ENCODE measurements at places on chromosomes 1 and 21. TPM values are rescaled to one million over a fixed set of nuclear protein-coding genes. Genes with fewer than 3 reads are reported as not detected.
A peak's percentile ranks its signal among the peaks of the same experiment; 100 is the strongest.

DNA sequence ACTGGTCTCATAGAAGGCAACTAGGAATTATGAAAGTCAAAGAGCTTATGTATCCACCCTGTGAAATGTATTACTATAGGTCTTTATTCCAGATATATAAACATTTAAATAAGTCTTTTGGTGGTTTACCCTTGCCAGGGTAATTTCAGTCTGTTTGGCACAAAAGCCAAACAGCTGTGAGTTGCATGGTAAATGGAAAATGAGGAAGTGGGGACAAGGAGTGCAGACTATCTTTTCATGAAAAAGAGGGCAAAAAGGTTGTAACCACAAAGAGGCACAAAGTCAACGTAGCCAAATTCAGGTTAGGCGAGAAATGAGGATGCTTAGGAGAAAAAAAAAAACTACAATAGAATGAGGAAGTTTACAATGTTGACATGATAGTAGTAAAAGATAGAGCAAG, 492.3 kb upstream of the PRMT6 start:
- H3K36me3 ChIP-seq: no peaks in the 10 kb centered on the region
- no peaks in the 10 kb centered on the region for H3K4me1 ChIP-seq
- H3K4me3 ChIP-seq: no peak overlapping the region

DNA sequence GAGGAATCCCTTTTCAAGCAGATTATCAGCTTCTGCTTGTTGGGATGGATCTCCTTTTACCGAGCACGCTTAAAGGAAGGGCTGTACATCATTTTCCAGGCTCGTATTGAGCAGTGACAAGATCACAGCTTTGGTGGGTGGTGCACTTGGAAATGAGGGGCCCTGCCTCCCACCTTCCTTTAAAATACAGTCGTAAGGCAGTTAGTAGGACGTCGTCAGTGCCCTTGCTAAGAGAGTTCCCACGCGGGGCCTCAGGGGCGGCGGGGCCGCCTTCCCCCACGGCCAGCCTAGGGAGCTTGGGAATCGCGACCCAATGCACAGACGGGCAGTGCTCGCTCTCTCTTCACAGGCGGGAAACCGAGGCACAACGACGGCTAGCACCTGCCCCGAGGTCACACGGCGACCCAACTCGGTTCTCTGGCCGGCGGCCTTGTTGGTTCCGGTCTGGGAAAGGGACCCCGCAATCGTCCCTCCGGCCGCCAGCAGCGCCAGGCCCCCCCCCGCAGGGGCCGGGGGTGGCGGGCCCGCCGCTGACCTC, 58.6 kb downstream of the H3-3A start:
- peak overlapping the region; percentile 78 for H3K4me3 ChIP-seq
- H3K27ac ChIP-seq: peak overlapping the region; percentile 98
- no peak for DNase-seq
- no peaks in the 10 kb centered on the region for H3K27me3 ChIP-seq

DNA sequence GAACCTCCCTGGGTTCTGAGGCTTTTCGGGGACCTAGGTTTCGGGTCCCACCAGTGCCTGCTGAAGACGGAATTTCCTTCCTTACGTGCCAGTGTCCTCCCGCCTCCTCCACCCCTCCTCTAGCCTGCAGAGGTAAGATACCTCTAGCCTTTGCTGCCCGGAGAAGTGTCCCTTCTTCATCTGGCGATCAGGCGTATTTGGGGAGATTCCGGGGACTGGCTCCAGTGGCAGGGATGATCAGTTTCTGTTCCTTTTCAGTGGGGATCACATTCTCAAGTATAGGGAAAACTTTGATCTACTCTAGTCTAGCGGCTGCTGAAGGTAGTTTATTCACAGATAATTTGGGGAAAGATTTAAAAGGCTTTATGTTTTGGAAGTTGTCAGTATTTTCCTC, 674 bp downstream of the CEP350 start:
- DNase-seq: no peak
- no peaks in the 10 kb centered on the region for H3K27me3 ChIP-seq
- H3K36me3 ChIP-seq: no peaks in the 10 kb centered on the region
- H3K27ac ChIP-seq: peak overlapping the region; percentile 98
- H3K4me3 ChIP-seq: peak overlapping the region; percentile 88

Gene CD53
- 31.1 TPM for total RNA-seq

DNA sequence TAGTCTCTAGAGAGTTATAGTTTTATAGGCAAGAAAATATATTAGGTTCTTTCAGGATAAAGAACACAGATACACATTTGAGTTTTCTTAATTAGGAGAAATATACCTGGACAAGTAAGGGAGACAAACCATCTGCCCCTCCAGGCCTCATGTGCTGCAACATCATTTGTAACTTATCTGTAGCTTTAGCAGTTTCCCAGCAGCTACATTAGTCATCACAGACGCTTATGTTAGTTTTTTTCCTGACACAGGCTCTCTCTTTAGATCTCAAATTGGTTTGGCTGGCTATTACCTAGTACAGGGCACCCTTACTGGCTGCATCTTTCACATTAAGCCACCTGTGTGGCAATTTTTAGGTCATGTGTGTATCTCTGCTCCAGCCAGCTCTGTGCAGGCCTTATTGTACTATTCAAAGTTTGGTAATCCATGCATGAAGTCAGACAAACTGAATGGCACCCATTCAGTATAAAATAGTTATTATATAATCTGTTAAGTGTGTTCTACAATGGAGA, 25.9 kb downstream of the GNPAT start:
- no peaks in the 10 kb centered on the region for H3K4me1 ChIP-seq
- peaks cover 12% of the 10 kb centered on the region for H3K36me3 ChIP-seq
- no peak overlapping the region for H3K4me3 ChIP-seq
- H3K27me3 ChIP-seq: no peaks in the 10 kb centered on the region

- DNase-seq: no peak
- no peaks in the 10 kb centered on the region for H3K36me3 ChIP-seq
- no peaks in the 10 kb centered on the region for H3K27me3 ChIP-seq
- H3K27ac ChIP-seq: no peak overlapping the region
- no peak overlapping the region for H3K4me3 ChIP-seq
Measured at GRCh38 chr1:162138112-162138511, 68.6 kb downstream of the NOS1AP start.

DNA sequence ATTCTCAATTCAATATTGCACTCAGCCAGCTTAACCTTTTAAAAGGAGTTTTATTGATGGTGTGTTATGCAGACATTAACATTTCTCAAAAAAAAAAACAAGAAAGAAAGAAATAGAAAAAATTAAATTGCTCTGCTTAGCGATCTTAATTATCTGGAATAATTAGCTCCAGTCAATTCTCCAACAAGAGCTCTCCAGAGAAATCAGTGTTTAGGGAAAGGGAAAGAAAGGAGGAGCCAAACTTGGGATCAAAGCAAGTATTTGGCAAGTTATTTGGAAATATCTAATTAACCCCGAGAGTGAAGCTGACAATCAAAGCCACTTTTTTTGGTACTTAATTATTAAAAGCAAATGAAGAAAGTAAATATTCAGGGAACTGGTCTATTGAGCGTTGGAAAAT, 60.7 kb upstream of the CAMK1G start:
- H3K27me3 ChIP-seq: no peaks in the 10 kb centered on the region
- H3K4me1 ChIP-seq: no peaks in the 10 kb centered on the region
- H3K4me3 ChIP-seq: no peak overlapping the region
- H3K36me3 ChIP-seq: no peaks in the 10 kb centered on the region
- no peak overlapping the region for H3K27ac ChIP-seq

All from esophagus squamous epithelium (tissue), 5 donors.